ENCODE measurements at places on chromosomes 6 and 20.

GRCh38 chr6:141326426-141326825, 806.3 kb upstream of the GJE1 start:
- no peak for DNase-seq

DNA sequence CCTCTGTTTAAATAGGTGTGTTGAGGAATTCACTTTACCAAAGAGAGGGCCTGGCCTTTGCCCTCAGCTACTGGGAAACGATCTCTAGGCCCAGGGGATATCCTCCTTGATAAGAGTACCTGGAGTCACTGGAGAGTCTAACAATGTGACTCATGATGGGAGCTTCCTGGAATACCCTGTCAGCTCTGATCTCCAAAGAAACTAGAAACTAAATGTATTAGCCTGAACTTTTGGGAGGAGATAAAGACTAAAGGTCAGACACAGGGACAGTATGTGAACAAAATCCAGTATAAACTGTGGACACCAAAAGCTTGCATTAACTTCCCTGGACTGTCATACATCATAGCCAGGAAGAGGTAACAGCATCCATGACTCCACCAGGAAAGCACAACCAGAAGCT, 148.5 kb downstream of the RNGTT start:
- no peak for DNase-seq

GRCh38 chr6:11989386-11989785, 22.7 kb upstream of the HIVEP1 start:
- no peak for DNase-seq

DNA sequence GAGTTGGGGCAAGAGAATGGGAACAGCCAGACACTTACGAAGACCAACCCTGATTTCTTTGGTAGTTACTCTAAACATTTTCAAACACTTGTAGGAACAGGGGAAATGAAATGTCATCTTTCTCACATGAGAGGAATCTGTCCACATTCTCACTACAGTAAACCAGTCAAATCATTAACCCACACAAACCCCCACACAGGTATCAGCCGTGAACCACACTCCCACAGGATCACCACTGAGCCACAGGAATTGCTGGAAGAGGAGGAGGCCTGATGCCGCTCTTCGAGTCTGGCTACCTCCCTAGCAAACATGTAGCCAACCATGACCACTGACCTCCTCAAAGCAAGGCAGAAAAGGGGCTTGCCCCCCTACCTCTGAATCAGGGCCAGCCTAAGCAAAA, 6.9 kb upstream of the RSPO3 start:
- no peak for DNase-seq

GRCh38 chr20:52004018-52004417, 187.6 kb downstream of the ZFP64 start:
- no peak for DNase-seq

DNA sequence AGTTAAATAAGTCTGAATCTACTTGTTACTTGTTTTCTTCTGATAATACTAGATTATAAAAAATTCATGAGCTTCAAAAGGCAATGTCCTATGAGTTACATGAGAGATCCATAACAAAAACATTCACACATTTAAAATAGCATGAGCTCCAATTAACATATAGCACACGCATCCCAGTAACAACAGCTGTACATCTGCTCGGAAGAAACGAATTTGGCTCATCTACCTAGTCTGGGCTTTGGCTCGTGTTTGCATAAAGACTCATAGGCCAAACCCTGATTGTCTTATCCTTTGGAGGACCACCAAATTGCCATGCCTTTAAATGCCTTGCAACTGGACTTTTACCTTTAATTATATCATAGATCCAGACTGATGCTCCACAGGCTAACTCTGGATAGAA, 259.7 kb upstream of the CHD6 start:
- no peak for DNase-seq

GRCh38 chr20:23515250-23515939, 24.5 kb downstream of the CST8 start:
- no peak for DNase-seq

DNA sequence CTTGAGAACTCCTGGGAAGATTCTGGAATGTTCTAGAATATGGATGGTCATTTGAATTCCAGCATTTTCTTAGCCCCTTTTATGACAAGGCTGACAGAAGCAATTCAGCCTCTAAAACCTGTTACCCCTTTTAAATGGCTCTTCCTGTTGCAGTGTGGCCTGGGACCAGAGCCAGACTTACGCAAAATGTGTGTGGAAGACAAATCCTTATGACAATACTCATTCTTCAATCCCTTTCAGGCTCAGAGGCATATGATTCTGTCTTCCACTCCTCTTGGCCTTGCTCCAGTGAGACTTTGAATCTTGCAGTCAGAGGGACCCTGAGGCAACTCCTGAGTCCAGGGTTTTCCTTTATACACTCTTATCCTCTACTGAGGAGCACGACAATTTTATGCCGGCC, 287.0 kb downstream of the CLIC5 start:
- DNase-seq, result no peak

GRCh38 chr20:4795394-4795793, 73.7 kb downstream of the PRND start:
- no peak for DNase-seq

GRCh38 chr6:88763160-88763559, 200.3 kb downstream of the RNGTT start:
- DNase-seq, result no peak

DNA sequence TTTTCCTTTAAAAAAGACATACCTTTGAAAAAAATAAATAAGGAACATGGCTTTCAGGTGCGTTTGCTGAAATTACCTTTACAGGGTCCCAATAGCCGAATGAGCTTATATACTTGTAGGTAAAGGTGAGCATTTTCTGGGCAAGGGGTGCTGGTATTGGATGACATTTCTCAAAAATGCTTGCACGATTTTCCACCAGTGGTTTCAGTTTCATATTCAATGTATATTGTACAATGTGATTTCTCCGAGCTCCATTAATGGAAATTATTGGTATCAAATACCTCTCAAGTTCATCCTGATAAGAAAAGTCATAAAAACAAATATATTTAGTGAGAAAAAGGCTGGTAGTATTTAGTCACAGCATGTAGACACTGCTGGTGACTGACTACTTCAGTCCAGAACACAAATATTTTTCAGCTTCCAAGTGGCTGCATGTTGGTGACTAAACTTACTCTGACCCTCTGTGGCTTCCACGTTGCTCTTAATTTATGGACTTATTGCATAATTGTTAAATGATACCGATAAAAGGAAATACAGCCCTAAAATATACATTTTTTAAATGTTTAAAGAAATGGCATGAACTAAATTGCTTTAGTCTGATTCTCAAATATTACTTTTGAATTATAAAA, 32.9 kb upstream of the ZBTB24 start:
- DNase-seq, result peak; percentile 8

DNA sequence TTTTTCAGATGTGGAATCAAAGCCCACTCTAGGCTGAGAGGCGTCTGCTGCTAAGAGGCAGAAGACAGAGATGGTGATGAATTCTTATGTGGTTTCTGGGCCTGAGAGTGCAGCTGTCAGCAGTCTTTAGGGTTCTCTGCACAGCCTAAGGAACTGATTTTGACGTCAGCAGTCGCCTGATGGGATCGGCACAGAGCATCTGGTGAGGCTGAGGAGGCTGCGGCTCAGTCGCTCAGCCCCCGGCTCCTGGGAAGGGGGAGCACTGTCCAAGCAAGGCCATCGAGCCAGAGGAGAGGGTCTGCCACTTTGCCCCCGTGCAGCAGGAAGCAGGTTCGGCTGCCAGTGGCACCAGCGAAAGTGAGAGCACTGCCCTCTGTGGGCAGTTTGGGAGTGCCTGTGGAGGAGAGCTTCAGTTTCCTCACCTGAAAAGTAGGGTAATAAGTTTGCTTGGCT, 92.5 kb downstream of the TCP11 start:
- no peak for DNase-seq

DNA sequence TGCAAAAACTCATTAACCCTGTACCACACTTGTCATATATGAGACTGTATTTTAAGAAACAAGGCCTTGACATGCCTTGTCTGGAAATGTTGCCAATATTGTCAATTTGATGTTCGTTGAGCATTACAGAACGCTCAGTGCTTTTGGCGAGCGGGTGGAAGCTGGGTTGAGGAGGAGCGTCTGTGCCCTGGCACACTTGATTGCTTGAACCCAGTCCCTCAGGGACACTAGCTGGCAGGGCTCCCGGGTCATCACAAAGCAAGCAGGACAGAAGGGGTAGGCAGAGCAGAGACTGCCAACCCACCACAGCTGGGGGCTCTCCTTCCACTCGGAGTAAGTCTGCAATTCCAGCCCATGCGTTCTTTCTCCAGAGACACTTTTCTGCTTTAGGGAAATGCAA, 286.3 kb downstream of the KHDC1L start:
- DNase-seq, result no peak

DNA sequence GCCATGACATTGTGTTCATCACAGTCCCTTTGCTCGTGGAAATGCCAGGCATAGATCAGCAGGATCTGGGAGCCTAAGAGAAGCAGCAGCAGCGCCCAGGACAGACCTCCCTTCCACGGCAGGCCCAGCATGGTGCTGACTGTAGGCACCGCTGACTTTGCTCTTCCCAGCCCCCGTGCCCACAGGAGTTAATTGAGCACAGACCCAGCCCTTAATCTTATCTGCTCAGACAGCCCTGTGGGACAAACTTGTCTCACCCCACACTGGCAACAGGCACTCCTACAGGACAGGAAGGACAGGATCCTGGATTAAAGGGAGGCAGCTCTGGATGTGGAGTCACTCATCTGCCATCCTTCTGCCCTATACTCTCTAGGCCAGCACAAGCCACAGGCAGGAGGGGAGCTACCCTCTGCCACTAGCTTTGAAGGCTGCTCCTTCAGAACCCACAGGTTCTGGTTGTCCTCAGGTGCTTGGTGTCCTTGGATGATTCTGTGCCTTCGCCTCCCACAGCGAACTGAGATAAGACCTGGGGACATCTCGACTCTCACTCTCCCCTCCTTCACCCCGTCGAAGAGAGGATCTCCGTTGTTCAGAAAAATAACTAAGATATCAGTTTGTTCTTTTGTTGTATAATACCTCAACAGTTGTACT, at the start of gene CST9L:
Gene CST9L (minus strand): TSS at position 165 of the 651 bp plus-strand sequence. CDS start 34 bp downstream, at position 131.
- no peak for DNase-seq

GRCh38 chr20:54062812-54063280, 7.5 kb downstream of the BCAS1 start:
- DNase-seq, result peak; percentile 72

GRCh38 chr6:100801036-100801435, 80.1 kb downstream of the ASCC3 start:
- DNase-seq, result no peak

DNA sequence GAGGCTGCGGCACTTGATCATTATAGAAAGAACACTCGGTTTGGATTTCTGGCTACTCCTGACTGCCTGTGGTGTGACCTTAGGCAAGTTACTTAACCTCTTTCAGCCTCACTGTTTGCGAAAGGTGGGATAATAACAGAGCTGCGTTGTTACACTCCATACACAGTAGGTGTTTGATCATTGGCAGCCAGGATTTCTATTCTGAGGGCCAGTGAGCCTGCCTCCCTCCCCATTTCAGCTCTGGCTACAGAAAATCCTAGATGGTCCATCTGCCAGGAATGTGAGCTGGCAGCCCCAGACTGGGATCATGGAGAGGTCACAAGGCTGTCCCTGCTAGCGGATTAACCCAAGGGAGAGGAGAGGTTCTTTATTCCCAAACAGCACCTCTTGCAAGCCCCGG, 2.7 kb downstream of the KCNB1 start:
- no peak for DNase-seq

DNA sequence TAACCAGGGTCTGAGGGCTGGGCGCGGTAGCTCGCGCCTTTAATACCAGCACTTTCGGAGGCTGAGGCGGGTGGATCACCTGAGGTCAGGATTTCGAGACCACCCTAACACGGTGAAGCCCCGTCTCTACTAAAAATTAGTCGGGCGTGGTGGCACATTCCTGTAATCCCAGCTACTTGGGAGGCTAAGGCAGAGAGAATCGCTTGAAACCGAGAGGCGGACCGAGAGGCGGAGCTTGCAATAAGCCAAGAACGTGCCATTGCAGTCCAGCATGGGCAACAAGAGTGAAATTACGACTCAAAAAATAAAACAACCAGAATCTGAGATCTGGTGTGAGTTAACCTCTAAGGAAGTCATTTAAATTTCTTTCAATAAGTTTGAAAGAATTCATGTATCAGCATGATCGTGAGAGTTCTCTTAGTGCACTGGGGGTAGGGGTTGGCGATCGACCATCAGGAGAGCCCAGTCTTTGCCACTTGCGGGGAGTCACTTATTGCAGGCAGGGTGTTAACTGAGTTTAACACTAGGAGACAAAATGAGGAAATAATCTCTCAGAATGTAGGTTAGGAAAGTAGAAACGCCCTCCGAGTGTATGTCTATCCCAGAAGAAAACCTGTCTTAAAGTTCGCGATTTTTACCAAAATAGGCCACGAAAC, 206.5 kb upstream of the ZNF184 start:
- DNase-seq, result no peak

DNA sequence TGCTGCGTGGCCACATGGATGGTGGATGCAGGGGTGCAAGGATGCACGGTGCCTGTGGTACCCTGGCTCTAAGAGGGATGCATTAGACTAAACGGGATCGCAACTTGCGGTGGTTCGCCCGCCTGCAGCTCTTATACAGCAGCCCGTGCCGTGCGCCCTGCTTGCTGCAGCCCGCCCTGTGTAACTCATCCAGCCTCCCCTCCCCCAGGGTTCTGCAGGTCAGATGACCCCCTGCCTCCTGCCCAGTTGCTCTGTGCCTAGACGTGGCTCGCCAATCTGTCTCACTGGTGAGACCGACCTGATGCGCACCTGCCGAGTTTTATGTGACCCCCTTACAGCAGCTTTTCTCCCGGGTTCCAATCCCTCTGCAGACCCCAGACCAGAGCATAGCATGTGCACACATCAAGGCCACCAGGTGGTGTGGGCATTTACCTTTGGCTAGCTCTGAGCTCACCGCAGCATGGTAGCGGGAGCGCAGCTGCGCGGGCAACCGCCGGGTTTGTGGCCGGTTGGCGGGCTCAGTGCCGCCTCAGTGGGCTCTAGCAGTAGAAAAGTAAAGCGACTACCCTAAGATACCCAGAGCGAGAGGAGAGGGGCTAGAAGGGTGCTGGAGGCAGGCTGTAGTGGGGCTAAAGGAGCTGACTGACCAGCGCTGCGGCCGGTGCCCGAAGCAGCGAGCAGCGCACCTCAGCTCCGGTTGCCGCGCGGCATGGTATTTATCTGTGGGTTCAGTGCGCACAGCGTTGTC, 693 bp upstream of the GNAS-AS1 start:
- DNase-seq, result no peak

- DNase-seq, result no peak
These were observed 14.3 kb upstream of the ZC3H12D start for GRCh38 chr6:149499066-149499465.

GRCh38 chr6:159535656-159536350, 157.2 kb downstream of the SOD2 start:
- no peak for DNase-seq

DNA sequence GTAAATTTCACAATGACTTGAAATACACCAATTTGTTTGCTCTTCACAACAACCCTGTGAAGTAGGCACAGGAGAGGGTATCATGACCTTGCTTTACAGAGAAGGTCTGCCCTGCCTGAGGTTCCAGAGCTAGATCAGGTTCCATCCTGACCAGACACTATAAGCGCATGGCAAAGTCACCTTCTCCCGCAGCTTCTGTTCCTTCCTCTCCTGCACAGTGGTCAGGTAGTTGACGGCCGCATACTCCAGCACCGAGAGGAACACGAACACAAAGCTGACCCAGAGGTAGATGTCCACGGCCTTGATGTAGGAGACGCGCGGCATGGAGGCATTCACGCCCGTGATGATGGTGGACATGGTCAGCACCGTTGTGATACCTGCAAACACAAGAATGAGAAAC, 34.3 kb downstream of the PM20D2 start:
- no peak for DNase-seq

GRCh38 chr20:46770330-46771194, 61.1 kb downstream of the SLC2A10 start:
- DNase-seq, result no peak

GRCh38 chr6:318243-318890, 26.1 kb downstream of the DUSP22 start:
- no peak for DNase-seq

GRCh38 chr6:16007146-16007545, 121.7 kb upstream of the MYLIP start:
- DNase-seq, result no peak
